ENCODE measurements at places on chromosomes 7 and 10.

GRCh38 chr10:104689105-104689504 lies 48.0 kb downstream of the SORCS3 start:
- DNase-seq: no peak

DNA sequence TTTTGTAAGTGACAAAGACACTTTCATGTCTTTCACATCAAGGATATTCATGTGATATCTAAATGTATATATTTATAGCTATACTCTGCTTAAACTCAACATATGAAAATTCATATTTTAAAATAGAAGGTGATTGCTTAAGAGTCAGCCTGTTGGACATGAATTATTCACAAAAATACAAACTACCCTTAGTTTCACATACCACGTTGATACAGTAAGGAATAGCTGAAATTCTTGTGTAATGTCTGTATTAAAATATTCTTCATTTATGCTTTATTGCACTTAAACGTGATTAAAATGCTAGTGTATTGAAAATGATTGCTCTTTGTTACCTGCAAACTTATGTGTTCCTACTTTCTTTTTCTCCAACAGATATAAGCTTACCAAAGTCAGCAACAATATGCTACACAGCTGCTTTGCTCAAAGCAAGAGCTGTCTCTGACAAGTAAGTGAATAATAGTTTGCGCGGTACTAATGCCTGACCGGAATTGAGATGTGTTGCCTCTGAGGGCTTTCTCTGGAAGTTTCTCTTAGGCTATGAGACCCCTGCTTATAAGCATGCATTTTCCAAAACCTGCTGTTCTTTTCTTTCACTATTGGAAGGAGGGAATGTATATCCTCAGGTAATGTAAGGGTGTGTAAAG lies 133.8 kb downstream of the WNT2 start:
- DNase-seq: no peak

DNA sequence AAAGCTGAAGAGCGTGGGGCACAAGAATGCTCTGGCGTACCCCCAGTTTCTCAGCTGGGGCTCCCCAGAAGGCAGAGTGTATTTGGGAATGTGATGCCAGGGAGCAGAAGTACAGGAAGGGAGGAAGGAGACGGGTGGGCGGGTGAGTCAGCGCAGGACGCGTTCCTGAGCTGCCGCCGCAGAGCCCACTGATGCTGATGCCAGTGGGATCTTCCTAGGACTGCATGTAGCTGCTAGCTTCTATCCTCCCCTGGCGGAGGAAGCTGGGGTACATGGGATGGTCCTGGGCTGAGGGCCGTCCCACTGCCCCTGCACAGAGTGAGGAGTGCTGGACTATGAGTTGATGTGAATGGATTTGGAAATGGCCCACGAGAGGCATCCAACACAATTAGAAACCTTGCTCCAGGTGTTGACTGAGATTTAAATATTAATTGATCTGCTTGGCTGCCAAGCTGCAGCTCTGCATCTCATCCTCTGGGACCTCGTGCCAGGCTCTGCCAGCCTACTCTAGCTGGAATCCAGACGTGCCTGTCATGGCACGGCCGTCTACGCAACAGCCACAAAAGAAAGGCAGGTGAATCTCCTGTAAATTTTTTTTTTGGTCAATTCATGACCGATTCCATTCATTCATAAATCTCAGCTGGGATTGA lies 66.2 kb upstream of the RHEB start:
- peak; percentile 12 for DNase-seq

GRCh38 chr7:53658951-53659350 lies 623.5 kb downstream of the POM121L12 start:
- no peak for DNase-seq

GRCh38 chr7:150481922-150482321 lies 31.5 kb downstream of the GIMAP8 start:
- no peak for DNase-seq

DNA sequence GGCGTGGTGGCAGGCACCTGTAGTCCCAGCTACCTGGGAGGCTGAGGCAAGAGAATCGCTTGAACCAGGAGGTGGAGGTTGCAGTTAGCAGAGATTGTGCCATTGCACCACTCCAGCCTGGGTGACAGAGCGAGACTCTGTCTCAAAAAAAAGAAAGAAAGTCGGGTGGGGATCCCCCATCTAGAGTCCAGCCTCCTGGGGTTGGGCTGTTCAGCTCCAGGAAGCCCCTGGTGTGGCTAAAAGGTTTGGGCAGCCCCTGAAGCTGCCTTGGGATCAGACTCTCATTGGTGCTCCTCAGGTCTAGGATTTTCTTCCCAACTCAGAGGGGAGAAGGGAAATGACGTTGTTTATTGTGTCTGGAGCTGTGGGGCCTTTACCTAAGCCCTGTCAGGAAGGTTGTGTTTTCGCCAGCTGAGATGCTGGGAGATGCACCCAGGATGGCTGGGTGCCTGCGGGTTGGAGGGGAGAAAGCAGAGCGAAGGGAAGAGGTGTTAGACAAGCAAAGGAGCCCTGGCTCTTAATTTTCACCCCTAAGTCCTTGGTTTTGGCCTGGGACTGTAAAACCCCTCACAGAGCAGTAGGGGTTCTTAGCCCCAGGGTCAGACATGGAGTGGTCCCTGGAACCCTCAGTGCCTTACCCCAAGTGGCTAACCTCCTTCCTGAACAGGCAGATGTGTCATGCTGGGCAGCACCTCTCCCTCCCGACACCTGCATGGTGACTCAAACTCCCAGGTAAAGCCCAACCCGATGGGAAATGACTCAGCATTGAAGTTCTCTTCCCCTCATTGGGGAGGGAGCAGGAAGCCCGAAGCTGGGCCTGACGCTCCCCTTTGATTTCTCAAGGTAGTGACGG lies 21.1 kb downstream of the PLAU start:
- no peak for DNase-seq

DNA sequence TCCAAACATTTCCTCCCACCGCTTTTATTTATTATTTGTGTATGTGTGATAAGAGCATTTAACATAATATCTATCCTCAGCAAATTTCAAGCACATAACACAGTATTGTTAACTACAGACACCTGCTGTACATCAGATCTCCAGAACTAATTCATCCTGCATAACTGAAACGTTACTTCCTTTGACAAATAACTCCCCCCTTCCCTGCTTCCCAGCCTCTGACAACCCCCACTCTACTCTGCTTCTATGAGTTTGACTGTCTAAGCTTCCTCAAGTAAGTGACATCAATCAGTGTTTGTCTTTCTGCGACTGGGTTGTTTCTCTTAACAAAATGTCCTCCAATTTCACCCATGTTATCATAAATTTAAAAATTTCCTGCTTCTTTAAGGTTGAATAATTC lies 22.1 kb downstream of the C10orf71 start:
- no peak for DNase-seq

- no peak for DNase-seq
Measured at GRCh38 chr10:73799899-73800559, 11.4 kb downstream of the NDST2 start.

GRCh38 chr10:123443924-123444323 lies 222.2 kb upstream of the GPR26 start:
- no peak for DNase-seq

- no peak for DNase-seq
Measured at GRCh38 chr10:111561124-111561523, 484.3 kb downstream of the ADRA2A start.

Data from fibroblast of mammary gland (primary cell).